ENCODE measurements at places on chromosomes 4 and X. TPM values are rescaled to one million over a fixed set of nuclear protein-coding genes. Genes with fewer than 3 reads are reported as not detected.

Gene P2RY8
- total RNA-seq = 0.68 TPM

Gene S100P
- total RNA-seq = not detected

Gene SPATA4
- total RNA-seq = 0.09 TPM

Gene NR3C2
- total RNA-seq = 0.73 TPM

Gene RTL3
- not detected for total RNA-seq

Gene SEPTIN6
- total RNA-seq = 21.7 TPM

Gene BCOR
- 29.5 TPM for total RNA-seq

Gene SPANXN3
- total RNA-seq = not detected

Gene SMARCA1
- total RNA-seq = 92.1 TPM

DNA sequence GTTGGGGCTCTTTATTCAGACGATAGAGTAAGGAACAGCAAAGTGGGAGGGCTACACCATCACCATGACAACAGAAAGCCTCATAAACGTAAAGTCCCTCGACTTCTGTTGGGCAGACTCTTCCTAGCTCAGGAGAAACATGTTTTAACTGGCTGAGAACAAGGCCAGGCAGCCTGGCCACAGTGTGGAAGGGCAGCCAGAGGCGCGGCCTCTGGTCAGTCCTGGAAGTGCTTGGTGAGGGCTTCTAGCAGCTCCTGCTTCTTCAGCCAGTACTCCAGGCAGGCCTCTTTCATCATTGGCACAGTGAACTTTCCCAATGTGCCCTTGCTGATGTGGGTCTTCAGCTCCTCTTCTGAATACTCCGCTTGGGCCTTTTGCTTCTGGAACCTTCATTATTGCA is 690.9 kb downstream of the PCDH19 start:
- no peak for DNase-seq
- H3K36me3 ChIP-seq = no peaks in the 10 kb centered on the region
- H3K27me3 ChIP-seq = no peaks in the 10 kb centered on the region
- H3K4me1 ChIP-seq = no peaks in the 10 kb centered on the region

GRCh38 chr4:178462710-178463109 is 1020.5 kb upstream of the AGA start:
- H3K36me3 ChIP-seq = no peaks in the 10 kb centered on the region
- no peaks in the 10 kb centered on the region for H3K27me3 ChIP-seq
- H3K27ac ChIP-seq = no peak overlapping the region

DNA sequence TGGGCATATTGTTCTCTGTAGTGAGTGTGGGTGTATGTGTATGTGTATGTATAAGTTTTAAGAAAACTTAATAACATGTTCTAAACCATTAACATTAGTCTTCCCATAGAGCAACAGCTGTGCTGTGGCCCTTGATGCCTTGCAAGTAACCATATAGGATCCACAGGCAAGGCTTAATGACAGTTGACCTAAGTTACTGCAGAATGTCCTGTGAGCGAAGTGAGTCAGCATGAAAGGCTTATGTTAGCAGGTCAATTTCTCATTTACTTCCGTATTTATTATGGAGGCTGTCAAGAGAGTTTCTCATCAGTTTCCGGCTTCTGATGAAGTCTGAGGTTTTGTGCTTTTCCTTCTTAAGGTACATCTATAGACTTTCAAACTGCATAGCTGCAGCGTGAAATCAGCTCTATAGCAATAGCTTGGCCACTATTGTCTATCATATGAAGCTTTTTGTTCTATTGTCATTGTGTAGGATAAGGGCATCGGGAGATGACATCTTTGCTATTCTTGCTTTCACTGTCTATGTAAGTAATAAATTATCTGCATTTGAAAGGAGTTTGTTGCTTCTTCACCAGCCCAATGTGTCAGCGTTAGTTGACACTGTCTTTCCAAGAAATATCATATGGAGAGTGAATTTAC is 1153.4 kb upstream of the AGA start:
- DNase-seq = no peak
- no peak overlapping the region for H3K27ac ChIP-seq

DNA sequence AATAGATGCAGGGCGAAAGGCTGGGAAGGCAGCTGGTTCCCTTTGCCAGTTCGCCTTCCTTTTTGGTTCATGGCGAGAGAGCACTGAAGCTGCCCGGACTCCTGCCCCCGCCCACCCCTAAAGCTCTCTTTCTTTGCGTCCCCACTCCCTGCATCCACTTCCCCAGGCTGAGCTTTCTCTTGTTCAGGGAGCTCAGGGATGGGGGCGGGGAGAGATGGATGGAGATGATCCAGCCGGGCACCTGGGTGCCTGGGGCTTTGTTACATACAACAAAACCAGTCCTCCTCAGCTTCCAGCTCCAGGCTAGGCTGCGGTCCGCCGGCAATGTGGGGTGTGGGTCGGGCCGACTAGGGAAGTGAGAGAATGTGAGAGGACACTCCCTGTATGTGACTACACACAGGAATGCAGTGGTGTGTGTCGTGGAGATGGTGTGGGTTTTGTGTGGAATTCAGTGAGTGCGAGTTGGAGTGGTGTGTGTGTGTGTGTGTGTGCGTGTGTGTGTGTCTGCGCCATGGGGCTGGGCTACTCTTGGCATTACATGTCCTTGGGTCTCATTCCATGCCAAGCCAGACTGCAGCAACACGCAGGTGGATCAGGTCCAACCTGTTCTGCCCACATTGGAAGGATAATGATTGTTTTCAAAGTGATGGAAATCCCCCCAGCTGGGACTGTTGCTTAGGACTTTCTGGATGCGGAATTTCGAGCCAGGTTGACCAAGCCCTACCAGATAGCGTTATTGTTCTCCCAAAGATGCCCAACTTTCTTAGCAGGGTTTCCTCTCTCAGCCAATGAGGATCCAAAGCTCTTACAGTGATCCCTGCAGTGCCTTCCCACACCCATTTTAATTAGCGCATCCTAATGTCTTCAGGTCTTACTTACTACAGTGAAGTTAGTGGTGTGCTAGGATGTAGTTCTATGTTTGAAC is 149.4 kb upstream of the CHRDL1 start:
- H3K4me1 ChIP-seq = no peaks in the 10 kb centered on the region
- H3K4me3 ChIP-seq = peak overlapping the region; percentile 61
- no peaks in the 10 kb centered on the region for H3K36me3 ChIP-seq
- H3K27ac ChIP-seq = peak overlapping the region; percentile 46
- H3K27me3 ChIP-seq = no peaks in the 10 kb centered on the region

DNA sequence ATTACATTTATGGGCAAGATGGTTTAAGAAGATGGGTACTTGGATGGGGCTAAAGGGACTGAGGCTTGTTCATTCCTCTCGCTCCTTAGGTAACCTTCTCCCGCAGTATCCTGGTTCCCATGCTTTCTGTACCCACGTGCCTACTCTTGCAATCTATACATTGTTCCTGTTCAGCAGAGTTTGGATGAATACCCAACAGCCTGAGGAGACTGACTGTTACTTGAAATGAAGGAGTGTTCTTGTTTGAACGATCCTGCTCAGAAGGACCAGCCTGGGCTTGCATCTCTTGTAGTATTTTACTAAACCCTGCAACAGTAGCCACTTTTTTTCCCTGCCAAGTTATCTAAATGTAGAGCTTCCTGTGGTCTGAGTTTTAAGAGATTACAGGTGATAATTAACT is 33.7 kb upstream of the ADH6 start:
- H3K4me1 ChIP-seq = no peaks in the 10 kb centered on the region
- H3K27ac ChIP-seq = no peak overlapping the region
- no peak overlapping the region for H3K4me3 ChIP-seq
- no peaks in the 10 kb centered on the region for H3K36me3 ChIP-seq
- no peak for DNase-seq

GRCh38 chr4:152064282-152064681 is 303.5 kb upstream of the GATB start:
- DNase-seq = no peak
- H3K27ac ChIP-seq = no peak overlapping the region
- no peaks in the 10 kb centered on the region for H3K4me1 ChIP-seq
- no peaks in the 10 kb centered on the region for H3K36me3 ChIP-seq

- no peaks in the 10 kb centered on the region for H3K36me3 ChIP-seq
- no peaks in the 10 kb centered on the region for H3K27me3 ChIP-seq
- H3K4me3 ChIP-seq = no peak overlapping the region
- H3K27ac ChIP-seq = no peak overlapping the region
- peaks cover under 1% of the 10 kb centered on the region for H3K4me1 ChIP-seq
Observed at GRCh38 chr4:37383579-37384229, 139.2 kb downstream of the NWD2 start.

GRCh38 chr4:26185436-26185835 is 135.4 kb upstream of the RBPJ start:
- no peaks in the 10 kb centered on the region for H3K36me3 ChIP-seq
- H3K27ac ChIP-seq = no peak overlapping the region
- no peaks in the 10 kb centered on the region for H3K4me1 ChIP-seq
- H3K27me3 ChIP-seq = no peaks in the 10 kb centered on the region

DNA sequence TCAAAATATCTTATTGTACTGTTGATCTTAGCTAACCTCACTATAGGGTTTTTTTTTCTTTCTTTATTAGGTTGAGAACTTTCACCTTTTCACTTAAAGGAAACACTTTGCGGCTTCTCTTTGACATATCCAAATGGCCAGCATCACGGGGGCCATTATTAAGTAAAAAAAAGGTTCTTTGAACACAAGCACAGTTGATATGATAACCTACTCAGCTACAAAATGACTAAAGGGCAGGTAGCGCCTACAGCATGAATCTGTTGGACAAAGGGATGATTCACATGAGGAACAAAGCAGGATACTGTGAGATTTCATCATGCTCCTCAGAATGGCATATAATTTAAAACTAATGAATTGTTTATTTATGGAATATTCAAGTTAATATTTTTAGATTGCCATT is 119.6 kb downstream of the CCSER1 start:
- H3K4me3 ChIP-seq = no peak overlapping the region
- H3K4me1 ChIP-seq = no peaks in the 10 kb centered on the region
- H3K27ac ChIP-seq = no peak overlapping the region

- no peak overlapping the region for H3K27ac ChIP-seq
- no peak overlapping the region for H3K4me3 ChIP-seq
- peaks cover 16% of the 10 kb centered on the region for H3K4me1 ChIP-seq
- H3K27me3 ChIP-seq = no peaks in the 10 kb centered on the region
- no peaks in the 10 kb centered on the region for H3K36me3 ChIP-seq
- DNase-seq = peak; percentile 30
Observed at GRCh38 chr4:144509088-144510015, 136.6 kb upstream of the HHIP start.

- H3K36me3 ChIP-seq = no peaks in the 10 kb centered on the region
- H3K27me3 ChIP-seq = no peaks in the 10 kb centered on the region
- DNase-seq = no peak
- H3K4me3 ChIP-seq = no peak overlapping the region
- H3K27ac ChIP-seq = no peak overlapping the region
Observed at GRCh38 chr4:53943345-53944085, 120.9 kb downstream of the CHIC2 start.

DNA sequence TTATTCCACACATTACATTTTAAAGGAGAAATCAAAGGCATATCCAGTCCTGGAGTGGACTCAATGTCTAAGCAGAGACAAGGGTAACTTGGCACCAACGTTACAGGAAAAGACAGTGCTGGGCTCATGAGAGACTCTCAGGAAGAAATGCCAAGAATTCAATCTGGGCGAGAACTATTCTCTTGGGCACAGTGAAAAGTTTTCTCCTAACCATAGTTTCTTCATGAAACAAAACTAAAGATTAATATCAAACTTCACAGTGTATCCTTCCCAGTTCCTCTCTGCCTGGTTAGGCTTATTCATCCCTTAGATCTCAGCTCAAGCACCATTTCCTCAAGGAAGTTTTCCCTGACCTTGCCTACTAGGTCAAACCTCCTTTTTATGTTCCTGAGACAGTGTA is 109.4 kb upstream of the TLL1 start:
- H3K27ac ChIP-seq = no peak overlapping the region
- no peak for DNase-seq
- H3K36me3 ChIP-seq = no peaks in the 10 kb centered on the region
- H3K27me3 ChIP-seq = no peaks in the 10 kb centered on the region

- no peaks in the 10 kb centered on the region for H3K4me1 ChIP-seq
- H3K27me3 ChIP-seq = peaks cover 47% of the 10 kb centered on the region
- H3K36me3 ChIP-seq = no peaks in the 10 kb centered on the region
- H3K27ac ChIP-seq = no peak overlapping the region
- no peak overlapping the region for H3K4me3 ChIP-seq
Observed at GRCh38 chrX:152635941-152636340, 1.8 kb upstream of the GABRQ start.

DNA sequence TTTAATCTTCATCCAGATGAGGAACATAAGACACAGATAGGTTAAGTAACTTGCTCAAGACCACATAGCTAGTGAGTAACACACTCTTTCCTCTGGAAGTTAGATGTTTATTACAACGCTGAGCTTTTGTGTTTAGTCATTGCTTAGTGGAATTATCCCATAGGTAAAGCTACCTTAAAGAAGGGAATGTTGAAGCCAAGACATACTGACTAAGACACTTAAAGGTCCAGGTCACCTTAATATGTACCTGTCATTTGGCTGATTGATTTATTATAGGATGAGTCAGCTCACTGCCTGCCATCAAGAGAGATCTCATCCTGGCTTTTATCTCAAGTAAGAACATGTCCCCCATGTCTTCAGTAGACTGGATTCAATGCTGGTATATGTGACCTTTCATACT is 53.4 kb downstream of the KDR start:
- no peak overlapping the region for H3K4me3 ChIP-seq
- H3K36me3 ChIP-seq = no peaks in the 10 kb centered on the region
- peaks cover 5% of the 10 kb centered on the region for H3K27me3 ChIP-seq
- H3K4me1 ChIP-seq = peaks cover 19% of the 10 kb centered on the region
- no peak for DNase-seq
- H3K27ac ChIP-seq = no peak overlapping the region

DNA sequence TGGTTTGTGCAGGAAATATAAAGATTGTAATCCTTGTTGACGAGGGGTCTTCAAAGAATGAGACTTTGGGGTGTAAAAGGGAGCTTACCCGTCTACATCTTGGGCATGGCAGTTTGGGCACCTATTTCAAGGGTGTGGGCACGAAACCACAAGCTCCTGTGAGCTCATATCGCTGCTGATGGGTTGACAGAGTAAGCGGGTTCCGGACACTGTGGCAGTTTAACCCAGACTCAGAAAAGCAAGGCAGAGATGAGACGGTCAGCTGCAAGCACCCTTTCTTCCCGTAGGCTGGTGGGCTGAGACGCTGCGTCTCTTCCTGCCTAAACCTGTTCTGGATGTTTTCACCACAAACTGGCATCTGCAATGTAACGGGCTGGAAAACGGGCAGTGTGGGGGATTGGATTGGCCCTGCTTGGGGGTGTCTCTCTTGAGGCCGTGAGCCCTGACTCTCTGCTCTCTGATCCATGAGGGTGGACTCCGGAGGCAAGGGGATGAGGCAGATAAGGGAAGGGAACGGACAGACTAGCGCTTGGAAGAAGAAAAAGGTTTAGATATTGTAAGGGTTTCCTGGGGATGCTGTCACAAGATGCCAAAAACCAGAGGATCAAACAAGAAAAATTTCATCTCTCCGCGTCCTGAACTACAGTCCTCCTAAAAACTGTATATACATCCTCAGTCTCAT is 237.5 kb downstream of the SHOX start:
- no peaks in the 10 kb centered on the region for H3K36me3 ChIP-seq
- H3K27ac ChIP-seq = no peak overlapping the region
- peaks cover 7% of the 10 kb centered on the region for H3K4me1 ChIP-seq
- DNase-seq = no peak
- no peaks in the 10 kb centered on the region for H3K27me3 ChIP-seq

GRCh38 chr4:61335241-61335763 is 135.2 kb downstream of the ADGRL3 start:
- H3K4me3 ChIP-seq = no peak overlapping the region
- H3K4me1 ChIP-seq = peaks cover 35% of the 10 kb centered on the region
- H3K27me3 ChIP-seq = no peaks in the 10 kb centered on the region
- DNase-seq = no peak
- peak overlapping the region; percentile 84 for H3K27ac ChIP-seq
